Suppressor macrophage treated with lipopolysaccharide for 1 hour (primary cell): ENCODE measurements at places on chromosomes 5 and 9.

- DNase-seq: no peak
Observed at GRCh38 chr9:22039258-22039657, 30.2 kb upstream of the CDKN2B start.

DNA sequence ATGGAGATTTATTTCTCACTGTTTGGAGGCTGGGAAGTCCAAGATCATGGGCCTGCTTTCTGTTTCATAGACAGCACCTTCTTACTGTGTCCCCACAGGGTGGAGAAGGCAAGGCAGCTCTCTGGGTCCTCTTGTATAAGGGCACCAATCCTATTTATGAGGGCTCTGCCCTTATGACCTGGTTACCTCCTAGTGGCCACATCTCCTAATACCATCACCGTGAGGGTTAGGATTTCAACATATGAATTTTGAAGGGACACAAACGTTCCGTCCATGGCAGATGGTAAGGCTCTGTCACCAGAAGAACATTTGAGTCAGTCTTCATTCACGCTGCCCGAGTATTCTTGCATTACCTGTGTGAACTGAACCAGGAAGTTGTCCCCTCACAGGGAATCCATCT is 48.4 kb downstream of the ANKRD33B start:
- no peak for DNase-seq

GRCh38 chr9:71795097-71795813 is 26.9 kb upstream of the CEMIP2 start:
- DNase-seq: no peak

DNA sequence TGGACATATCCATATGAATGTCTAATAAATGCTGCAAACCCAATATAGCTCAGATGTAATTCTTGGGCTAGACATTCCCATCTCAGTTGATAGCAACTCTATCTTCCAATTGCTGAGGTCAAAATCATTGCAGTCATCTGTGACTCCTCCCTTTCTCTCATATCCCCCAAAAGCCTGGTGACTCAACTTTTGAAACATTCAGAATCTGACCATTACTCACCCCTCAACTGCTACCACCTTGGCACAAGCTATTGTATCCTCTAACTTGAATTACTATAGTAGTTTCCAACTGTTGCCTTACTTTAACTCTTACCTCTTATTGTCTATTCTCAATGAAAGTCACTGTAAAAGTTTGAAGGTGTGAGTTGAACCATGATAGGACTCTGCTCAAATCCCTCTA is 600.1 kb upstream of the RGMB start:
- no peak for DNase-seq

- no peak for DNase-seq
Observed at GRCh38 chr5:82387001-82387818, 109.1 kb upstream of the RPS23 start.

- DNase-seq: peak; percentile 89
Observed at GRCh38 chr9:133737774-133738639, at the start of gene SARDH. Gene SARDH (minus strand): TSS chr9:133738352. CDS start chr9:133734173, 4,179 bp downstream.

DNA sequence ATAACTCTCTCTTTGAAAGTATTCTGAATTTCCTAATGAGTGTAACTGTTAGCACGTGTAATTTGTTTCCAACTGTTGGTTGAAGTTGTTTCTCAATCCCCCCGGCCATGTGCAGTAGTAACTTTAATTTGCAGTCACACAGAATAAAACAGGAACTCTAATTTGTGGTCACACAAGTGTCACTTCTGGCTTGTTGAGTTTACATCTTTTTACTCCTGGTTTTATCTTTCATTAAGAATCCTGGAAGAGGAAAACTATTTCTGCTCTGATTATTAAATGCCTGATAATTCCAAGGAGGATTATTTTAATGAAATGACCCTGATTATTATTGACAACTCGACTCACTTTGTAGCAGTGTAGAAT is 1.2 kb downstream of the SCAMP1 start:
- peak; percentile 63 for DNase-seq

GRCh38 chr5:12385095-12385494 is 480.8 kb upstream of the CTNND2 start:
- DNase-seq: no peak

GRCh38 chr5:176527246-176528222 is 9.7 kb downstream of the RNF44 start:
- no peak for DNase-seq

DNA sequence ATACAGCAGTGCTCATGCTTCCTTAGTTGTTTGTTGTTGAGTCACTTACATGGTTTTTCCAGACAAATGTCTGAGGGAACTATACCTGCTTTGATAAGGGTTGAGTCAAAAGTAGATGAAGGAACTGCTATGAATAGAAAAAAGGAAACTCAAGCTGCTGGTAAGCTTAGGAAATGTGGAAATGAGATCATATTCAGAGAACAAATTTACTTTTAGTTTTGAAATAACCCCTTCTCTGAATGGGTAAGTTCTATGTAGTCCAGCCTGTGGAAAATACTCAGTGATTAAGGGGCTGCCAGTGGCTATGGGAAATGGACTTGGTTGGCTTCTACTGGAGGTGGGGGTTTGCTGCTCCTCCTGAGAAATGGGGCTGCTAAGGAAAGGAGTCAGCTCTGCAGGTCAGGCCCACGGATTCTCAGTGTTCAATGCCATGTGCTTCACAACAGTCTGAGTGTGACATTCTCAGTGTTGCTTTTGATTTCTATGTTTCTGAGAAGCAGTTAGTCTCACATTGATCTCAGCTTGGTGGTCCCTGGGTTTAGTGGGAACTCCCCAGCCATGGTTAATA is 47.7 kb upstream of the GLRX start:
- peak; percentile 93 for DNase-seq

DNA sequence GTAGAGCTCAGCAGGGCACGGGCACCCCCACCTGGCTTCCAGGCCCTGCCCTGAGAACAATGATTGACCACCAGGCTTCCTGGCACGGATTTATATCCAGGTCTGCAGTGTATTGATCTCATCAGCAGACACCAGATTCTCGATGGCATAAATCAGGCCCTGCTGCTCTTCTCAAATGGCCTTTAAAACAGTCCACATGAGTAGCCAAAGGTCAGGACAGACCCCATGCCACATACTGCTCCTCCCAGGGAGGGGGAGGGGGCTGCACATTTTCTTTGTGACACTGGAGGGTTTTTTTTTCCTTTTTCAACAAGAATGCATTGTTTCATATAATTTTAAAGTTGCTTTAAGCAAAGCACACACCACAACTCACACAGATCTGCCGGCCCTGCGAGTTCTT is 85.4 kb downstream of the SEMA4D start:
- DNase-seq: no peak

DNA sequence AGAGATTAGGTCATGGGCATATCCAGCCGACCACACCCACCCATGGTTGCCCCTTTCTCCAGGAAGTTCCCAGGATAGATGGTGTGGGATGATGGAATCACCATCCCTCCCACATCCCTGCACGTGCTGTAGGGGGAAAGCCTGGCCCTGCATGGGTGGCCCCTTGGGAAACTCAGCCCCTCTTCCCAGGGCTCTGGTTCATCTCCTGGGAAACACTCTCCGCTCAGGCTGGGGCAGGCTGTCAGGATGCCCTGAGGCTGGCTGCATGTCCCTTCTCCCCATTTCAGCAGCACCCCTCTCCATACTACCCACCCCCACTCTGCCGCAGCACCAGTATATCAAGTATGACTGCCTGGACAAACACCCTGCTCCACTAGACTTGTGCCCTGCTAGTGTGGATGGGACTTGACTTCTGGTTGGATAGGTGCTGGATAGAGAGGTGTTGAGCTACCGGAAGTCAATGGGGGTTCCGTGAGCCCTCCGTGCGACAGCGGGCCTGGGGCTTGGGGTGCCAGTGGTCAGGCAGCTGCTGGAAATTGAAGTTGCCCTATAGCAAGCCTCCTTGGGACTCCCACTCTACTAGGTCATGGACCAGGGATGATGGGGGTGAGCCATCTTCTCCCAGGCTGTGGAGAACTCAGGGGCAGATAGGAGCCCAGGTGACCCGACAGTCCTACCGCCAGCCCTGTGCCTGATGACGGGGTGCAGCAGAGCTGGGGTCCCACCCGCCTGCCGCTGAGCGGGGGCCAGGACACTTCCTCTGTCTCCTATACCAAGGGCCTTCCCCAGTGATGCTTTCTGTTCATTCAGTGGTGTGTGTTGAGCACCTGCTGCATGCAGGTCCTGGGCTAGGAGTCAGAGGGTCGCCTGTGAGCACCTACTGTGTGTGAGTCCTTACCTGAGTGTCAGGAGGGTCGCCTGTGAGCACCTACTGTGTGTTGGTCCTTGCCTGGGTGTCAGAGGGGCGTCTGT is 69.4 kb upstream of the COL5A1 start:
- DNase-seq: peak; percentile 36

- peak; percentile 68 for DNase-seq
Observed at GRCh38 chr9:127418037-127418471, 6.1 kb upstream of the ZNF79 start.

DNA sequence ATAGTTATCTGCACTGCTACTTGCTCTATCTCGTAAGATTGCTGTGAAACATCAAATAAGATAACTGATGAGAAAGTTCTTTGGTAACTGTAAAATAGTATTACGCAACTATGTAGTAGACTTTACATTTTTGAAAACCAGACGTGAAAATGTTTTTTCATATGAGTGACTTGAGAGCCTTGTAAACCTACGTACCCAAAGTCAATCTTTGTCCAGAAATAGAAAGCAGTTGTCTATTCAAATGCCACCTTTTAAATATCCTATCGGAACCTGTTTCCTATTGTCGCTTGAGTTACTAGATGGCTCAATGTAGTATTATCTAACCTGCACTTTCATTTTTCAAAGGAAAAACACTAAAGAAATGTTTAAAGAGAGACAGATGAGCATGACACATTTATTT is 1.6 kb downstream of the FNIP1 start:
- peak; percentile 31 for DNase-seq

- peak; percentile 90 for DNase-seq
Observed at GRCh38 chr9:72524820-72525540, 3.6 kb downstream of the TMC1 start.

DNA sequence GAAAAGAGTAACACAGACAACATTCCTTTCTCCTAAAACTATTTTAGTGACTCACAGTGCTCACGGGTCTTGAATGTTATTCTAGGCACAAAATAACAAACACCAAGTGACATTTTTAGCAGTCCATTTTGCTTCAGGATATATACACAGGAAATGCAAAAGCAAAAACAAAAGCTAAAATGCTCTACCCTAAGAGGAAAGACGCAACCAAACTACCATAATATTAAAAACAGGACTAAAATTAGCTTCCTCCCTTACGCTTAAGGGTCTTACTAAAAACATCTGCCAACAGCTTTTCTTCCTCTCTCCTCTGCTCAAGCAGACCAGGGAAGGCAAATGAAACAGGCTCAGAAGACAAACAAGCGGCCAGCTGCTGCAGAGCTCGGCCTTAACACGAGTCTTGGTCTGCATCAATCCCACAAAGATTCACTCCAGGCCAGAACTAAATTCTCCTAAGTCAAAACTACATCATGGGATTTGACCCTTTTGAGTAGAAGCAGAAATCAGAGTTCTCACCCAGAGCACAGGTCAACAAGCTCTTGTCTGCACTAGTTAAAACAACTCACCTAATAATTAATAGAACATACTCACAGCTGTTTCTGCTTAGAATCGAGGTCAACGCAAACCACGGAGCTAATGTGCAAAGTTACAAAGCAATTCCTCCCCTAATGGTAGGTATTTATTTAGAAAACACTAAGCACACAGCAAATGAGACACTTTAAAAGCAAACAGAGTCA is 62.3 kb downstream of the RAPGEF1 start:
- DNase-seq: no peak

GRCh38 chr5:98993512-98993911 is 64.7 kb upstream of the CHD1 start:
- DNase-seq: no peak

GRCh38 chr9:5191985-5192384 is 6.5 kb upstream of the INSL6 start:
- DNase-seq: no peak

DNA sequence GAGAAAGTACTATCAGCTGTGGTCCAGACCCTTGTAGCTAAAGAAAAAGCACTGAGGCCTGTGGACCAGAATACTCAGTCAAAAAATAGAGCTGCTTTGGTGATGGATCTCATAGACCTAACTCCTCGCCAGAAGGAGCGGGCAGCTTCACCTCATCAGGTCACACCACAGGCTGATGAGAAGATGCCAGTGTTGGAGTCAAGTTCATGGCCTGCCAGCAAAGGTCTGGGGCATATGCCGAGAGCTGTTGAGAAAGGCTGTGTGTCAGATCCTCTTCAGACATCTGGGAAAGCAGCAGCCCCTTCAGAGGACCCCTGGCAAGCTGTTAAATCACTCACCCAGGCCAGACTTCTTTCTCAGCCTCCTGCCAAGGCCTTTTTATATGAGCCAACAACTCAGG is 8.9 kb downstream of the RAB24 start:
- DNase-seq: no peak

DNA sequence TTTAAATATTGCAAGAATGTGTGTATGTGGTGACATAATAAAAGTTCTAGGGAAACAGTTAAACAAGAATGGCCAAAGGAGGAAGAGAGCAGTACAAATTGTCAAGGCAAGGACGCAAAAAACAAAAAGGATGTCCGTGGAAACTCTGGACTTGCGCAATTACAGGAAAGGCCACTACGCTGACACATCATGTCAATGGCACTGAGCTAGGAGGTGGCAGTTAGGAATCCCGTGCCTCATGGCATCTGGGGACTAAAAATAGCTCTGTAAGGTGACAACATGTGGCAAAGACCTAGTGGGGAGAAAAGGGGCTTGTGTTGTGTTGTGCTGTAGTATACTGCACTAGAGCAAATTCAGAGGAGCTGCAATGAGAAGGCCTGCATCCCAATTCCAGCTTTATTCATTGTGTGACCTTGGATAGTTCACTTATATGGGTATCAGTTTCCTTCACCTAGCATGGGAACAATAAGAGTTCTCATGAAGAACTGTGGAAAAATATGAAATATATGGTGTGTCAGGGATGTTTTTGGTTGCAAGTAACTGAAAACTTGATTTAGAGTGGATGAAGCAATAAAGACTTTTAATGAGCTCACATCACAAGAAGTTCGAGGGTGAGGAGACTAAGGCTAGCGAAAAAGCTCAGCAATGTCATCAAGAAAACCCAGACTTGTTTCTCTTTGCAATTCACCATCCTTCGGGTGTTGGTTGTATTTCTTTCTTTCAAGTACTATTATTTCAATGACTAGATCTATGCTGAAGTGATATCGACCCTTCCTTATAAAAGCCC is 124.1 kb upstream of the STC2 start:
- peak; percentile 88 for DNase-seq

DNA sequence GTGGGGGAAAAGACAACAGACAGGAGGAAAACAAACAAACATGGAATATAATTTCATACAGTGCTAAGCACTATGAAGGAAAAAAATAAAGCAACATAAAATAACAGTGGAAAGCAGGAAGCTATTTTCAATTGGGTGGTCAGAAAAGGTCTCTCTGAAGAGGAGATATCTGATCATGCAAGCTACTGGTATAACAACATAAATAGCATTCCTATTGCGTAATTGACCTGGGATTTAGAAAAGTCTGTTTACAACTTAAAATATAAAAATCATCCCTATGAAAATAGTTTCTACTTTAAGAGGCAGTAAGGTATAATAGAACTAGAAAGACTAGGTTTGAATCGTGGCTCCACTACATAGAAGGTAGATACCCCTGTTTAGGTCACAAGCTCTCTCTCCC is 61.4 kb downstream of the FBXW11 start:
- no peak for DNase-seq
